ENCODE measurements at places on chromosomes 3 and 15.

DNA sequence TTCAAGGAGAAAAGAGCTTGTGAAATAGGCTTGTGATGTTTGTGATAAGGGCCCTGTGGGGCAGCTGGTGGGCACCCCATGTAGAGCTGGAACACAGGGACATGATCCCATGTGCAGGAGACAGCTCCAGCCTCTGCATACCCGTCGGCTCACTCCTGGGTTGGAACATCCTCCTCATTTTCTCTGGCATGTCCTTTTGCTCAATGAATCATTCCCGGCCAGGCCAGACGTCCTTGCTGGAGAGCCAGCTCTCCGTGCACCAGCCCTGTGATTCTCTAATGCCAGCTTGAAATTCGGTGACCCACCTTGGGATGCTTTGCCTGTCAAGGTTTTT lies 77.3 kb downstream of the SMAD3 start:
- peak; percentile 69 for DNase-seq

- DNase-seq, result no peak
Observed at GRCh38 chr3:45580112-45580765, 14.3 kb upstream of the LIMD1 start.

GRCh38 chr15:57552678-57553334 lies 38.9 kb upstream of the MYZAP start:
- DNase-seq, result no peak

DNA sequence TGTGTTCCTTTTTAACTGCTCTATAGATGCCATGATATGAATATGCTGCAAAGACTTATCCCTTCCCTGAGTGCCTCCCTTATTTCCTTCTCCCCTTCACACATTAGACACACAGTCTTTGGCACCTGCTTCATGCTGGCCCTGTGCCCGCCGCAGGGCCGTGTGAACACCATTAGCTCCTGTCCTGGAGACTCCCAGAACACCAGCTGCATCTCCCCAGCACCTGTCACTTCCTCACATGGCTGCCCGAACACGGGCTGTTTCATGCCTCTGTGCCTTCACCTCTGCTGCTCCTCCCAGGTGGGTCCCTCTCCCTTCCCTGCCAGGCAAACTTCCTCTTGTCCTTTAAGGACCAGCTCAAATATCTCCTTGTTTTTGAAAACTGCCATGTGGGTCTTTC lies 40.5 kb upstream of the SEC13 start:
- no peak for DNase-seq

DNA sequence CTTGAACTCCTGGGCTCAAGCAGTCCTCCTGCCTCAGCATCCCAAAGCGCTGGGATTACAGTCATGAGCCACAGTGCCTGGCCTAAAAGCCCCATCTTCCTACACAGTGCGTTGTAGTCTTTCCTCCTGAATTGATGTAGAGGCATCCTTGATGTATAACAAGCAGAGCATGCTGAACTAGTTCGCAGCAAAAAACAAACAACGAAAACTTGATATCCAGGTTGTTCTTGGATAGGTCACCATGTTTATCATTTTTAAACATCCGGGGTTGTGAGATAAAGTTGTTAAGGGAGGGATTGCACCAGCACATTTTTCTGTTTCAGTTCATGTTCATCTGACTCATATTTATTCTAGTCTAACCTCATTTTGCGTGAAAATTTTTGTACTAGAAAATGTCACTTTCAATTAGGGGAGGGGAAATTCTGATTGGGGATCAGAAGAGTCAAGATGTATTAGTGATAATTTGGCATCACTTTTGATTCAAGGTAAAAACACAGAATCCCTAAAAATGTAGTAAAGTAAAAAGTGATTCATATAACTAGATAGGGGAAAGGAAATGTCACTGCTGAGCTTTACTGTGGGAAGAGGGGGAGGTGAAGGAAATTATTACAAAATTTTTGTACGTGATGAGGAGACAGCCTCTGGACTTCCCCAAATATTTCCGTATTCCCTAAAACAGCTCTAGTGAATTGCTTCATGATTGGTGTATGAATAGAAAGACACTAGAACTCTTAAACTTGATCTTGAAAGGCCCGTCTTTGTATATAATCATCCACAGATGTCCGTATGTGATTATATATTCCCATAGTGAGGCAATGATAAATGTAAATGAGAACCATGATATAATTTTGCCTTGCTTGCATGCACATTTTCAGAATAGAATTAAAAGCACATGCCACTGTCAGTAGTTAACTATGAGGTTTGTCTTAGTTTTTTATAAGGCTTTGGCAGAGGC lies 22.9 kb downstream of the RAB8B start:
- DNase-seq, result peak; percentile 74

DNA sequence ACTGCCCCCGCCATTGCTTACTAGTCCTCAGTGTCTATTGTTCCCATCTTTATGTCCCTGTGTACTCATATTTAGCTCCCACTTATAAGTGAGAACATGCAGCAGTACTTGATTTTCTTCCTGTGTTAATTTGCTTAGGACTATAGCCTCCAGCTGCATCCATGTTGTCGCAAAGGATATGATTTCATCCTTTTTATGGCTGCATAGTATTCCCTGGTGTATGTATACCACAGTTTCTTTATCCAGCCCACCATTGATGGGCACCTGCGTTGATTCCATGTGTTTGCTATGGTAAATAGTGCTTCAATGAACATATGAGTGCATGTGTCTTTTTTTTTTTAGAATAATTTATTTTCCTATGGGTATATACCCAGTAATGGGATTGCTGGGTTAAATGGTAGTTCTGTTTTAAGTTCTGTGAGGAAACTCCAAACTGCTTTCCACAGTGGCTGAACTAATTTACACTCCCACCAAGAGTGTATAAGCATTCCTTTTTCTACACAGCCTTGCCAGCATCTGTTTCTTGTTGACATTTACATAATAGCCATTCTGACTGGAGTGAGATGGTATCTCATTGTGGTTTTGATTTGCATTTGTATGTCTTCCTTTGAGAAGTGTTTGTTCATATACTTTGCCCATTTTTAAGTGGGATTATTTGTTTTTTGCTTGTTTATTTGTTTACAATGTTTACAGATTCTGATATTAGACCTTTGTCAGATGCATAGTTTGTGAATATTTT lies 53.7 kb downstream of the GALK2 start:
- no peak for DNase-seq

DNA sequence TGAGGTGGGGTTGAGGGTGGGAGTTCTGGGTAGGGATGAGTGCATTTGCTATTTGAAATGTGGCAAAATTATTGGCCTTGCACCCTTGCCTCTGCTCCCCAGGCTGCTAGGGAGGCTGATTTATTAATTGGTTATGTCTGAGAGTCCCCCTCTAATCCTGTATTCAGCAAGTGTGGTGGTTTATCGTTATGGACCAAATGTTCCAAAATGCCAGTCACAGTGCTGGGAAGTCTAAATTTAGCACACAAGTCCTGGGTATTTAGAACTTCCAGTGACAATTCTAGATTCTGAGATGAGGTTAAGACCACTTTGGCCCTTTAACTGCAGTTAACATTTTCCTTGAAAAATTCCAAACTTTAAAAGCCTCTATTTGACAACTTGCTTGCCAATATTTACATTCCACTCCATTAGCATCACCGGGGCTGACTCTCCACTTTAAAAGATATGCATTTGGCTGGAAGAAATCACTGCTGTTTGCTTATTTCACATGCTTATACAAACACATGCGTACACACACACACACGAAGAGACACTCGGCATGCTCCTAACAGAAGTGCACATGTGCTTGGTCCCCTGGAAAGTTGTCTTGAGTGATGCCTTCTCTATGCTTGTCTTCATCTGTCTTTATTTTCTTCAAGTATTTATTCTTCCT lies 247.7 kb downstream of the IL20RB start:
- no peak for DNase-seq

DNA sequence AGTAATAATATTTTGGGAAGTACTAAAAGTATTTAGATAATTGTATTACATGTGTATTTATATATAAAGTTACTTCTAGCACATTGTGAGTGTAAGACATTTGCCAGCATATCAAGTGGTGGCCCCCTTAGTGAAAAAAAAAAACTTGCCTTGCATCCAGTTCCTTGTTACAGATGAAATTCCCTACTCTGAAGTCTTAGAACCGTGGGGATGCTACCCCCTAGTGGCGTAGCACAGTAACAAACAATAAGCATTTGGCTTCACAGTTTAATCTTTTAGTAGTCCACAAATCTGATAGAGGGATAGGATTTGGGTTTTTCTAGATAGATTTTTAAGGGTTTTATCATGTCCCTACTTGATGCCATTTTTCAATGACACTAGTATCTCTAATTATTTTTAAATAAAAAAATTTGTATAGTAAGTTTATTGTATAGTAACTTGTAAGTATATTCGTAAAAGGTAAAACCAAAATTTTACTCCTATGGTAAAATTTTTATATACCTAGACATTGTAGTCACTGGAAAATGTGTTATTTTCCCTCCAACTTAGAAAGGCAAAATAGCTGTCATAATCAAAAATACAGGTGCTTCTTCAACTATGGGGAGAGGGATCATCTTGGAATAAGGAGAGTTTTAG lies 14.3 kb downstream of the SMC4 start:
- peak; percentile 89 for DNase-seq

DNA sequence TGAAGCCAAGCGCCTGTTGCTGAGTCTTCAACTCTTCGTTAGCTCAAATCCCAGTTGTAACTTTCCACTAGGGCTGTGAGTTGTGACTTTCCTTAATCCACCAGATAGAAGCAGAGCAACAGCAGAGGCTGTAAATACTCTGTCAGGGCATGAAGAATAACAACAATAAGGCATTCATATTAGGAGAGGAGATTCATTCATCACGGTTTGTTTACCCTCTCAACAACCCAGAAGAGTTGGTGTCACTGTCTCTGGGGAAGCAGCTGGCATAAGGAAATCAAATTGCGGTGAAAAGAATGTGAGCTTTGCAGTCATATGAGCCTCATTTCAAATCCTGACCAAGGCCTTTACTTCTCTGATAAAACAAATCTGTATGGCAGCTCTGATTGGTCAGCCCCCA lies 184.8 kb downstream of the SHQ1 start:
- peak; percentile 25 for DNase-seq

GRCh38 chr3:60990442-60990730 lies 260.9 kb downstream of the FHIT start:
- no peak for DNase-seq

- no peak for DNase-seq
Observed at GRCh38 chr15:68195336-68196112, 9.6 kb downstream of the CALML4 start.

GRCh38 chr15:101178931-101179330 lies 72.9 kb downstream of the CHSY1 start:
- DNase-seq, result no peak

- DNase-seq, result no peak
Observed at GRCh38 chr15:70014860-70015490, 82.7 kb downstream of the TLE3 start.

- DNase-seq, result no peak
Observed at GRCh38 chr15:91151781-91152563, 51.9 kb downstream of the SV2B start.

DNA sequence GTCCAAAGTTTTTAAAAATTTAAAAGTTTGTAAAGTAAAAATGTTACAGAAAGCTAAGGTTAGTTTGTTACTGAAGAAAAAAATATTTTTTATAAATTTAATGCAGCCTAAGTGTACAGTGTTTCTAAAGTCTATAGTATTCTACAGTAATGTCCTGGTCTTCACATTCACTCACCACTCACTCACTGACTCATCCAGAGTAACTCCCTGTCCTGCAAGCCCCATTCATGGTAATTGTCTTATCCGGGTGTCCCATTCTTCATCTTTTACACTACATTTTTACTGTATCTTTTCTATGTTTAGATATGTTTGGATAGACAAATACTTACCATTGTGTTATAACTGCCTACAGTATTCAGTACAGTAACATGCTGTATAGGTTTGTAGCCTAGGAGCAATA lies 36.7 kb upstream of the ATP10A start:
- no peak for DNase-seq

DNA sequence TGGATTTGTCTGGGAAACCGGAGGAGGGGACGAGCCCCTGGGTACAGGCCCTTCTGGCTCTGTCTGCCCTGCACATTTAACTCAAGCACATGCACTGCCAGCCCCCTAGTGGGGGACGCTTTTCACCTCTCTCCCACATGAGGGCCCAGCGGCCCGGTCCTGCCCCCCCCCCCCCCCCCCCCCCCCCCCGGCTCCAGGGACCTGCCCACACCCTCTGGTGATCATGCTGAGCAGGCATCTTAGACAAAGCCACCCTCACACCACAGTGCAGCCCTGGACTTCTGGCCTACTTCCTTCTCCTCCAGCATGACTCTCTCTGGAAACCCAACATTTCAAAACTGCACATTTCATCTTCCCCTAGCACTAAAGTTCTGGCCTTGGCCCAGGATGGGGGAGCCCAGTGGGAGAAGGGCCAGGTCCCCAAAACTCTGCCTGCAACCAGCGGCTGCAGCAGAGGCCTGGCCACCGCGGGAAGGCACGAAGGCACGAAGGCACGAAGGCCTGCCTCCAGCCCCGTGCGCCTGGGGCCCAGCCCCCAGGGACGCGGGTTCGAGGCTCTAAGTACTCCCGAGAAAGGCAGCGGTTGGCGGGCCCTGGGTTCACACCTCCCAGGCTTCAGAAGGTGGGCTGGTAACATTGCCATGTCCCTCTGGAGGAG lies 14.1 kb downstream of the KLF15 start:
- DNase-seq, result peak; percentile 20

GRCh38 chr3:134287512-134287911 lies 36.9 kb upstream of the RYK start:
- DNase-seq, result no peak

GRCh38 chr3:42773409-42773751 lies 327 bp upstream of the CCDC13 start:
- DNase-seq, result no peak

- DNase-seq, result no peak
Observed at GRCh38 chr3:127136706-127137105, 56.2 kb upstream of the PRR23E start.

GRCh38 chr3:20280257-20280656 lies 94.3 kb upstream of the SGO1 start:
- no peak for DNase-seq

DNA sequence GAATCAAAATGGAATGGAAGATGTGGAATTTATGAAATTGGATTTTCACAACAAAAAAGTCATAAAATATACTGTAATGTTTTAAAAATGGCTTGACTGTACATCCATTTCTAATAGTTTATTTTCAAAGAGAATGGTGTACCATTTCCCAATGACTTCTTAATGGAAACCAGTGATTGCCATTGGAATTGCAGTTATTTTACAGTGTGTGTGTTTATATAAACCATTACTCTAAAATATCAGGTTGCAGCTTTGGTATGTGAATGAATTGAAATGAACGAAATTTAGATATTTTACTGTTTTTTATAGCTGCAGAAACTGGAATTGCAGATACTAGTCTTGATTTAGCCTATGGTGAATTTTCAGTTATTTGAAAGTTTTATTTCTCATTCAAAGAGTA lies 165.6 kb downstream of the UBE2E2 start:
- DNase-seq, result no peak

- DNase-seq, result no peak
Observed at GRCh38 chr3:112767777-112768176, 78.9 kb downstream of the CD200R1L start.

All from cardiac muscle cell (in vitro differentiated cells and primary cell).